ENCODE measurements at places on chromosomes 2 and 18. TPM values are rescaled to one million over a fixed set of nuclear protein-coding genes. Genes with fewer than 3 reads are reported as not detected.

Gene COL5A2
- total RNA-seq: 1.7 TPM

DNA sequence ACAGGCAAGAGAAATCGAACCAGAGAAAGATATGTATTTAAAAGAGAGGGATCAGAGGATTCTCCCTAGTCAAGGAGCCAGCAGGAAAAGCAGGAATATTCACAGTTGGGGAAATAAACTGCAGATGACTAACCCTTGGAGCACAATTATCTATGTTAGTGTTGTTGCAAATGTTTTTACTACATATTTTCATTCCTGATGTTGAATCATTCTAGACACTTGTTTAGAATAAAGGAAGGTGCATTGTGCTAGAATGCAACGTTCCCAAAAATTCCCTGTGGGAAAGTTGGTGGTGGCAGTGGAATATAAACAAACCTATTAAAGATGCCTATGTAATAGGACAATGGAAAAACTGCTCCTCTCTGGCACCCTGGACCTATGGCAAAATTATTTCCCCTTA, 63.3 kb downstream of the DTNA start:
- DNase-seq: no peak

DNA sequence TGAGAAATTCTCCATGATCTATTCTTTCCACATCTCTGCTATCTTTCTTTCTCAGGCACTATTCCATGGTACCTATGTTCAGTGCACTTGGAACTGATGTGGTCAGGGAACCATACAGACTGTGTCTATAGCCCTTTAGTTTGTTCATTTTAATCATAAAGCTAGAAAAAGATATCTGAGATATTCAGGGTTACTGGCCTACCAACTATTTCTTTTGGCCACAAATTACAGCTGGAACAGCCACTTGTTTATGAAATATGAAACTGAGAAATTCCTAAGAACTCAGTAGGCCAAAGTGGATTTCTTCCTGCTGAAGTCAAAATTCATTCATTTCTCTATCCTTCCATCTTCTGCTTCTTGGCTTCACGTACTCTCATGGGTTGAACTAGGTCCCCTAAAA, 22.8 kb upstream of the LYPD1 start:
- no peak for DNase-seq

GRCh38 chr2:208311321-208311720, 45.3 kb downstream of the PIKFYVE start:
- DNase-seq: no peak

DNA sequence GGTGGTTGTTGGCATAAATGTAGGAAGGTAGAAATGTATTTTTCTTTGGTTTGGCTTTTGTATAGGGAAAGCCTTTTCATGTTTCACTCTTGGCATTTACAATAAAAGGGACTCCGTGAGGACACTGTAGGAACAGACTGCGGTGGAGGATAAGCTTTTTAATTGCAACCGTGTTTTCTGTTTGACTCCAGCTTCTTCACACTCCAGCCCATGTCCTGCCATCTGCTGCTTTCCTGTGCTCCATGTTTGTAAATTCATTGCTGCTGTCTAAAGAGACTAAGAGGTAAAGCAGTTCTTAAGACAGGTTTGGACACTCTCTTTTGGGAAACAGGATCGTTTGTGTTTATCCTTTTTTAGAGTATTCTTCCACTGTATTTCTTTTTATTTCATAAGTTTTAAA, 33.3 kb downstream of the WDR75 start:
- no peak for DNase-seq
